Amniotic epithelial cell (primary cell): ENCODE measurements at places on chromosomes 1 and 21.

DNA sequence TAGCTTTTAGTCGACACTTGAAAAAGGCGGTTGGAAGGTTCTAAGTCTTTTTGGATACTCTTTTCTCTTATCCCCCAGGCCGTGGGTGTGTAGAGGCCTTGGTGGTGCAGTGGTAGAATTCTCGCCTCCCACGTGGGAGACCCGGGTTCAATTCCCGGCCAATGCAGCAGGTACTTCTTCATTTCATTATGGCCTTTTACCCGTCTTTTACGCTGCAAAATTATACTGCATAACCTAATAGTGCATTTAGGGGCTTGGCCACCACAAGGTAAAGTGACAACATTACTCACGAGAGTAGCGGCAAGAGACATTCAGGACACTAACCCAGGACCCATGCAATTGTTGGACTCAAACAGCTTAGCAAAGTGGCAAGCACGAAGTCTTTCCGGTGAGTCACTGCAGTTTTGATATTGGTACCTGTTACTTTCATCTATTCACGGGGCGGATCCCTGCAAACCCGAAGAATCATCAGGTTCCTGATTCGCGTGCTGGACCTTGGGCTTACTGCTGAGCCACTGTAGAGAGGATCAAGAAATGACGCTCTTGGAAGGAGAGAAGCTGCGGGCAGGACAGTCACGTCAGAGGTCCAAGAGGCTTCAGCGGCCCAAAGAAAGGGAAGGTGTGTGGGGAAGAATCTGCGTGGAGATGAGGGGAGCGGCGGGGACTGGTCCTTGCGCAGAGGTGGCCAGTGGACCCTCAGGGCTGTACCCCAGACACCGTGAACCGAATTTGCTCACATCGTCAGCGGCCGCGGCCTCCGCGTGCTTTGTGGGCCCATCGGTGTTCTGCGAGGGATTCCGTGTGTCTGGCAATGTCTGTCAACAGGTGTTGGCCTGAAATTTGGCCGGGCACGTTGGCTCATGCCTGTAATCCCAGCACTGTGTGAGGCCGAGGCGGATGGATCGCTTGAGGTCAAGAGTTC lies 12.9 kb upstream of the RNU1-4 start:
- DNase-seq, result peak; percentile 22

DNA sequence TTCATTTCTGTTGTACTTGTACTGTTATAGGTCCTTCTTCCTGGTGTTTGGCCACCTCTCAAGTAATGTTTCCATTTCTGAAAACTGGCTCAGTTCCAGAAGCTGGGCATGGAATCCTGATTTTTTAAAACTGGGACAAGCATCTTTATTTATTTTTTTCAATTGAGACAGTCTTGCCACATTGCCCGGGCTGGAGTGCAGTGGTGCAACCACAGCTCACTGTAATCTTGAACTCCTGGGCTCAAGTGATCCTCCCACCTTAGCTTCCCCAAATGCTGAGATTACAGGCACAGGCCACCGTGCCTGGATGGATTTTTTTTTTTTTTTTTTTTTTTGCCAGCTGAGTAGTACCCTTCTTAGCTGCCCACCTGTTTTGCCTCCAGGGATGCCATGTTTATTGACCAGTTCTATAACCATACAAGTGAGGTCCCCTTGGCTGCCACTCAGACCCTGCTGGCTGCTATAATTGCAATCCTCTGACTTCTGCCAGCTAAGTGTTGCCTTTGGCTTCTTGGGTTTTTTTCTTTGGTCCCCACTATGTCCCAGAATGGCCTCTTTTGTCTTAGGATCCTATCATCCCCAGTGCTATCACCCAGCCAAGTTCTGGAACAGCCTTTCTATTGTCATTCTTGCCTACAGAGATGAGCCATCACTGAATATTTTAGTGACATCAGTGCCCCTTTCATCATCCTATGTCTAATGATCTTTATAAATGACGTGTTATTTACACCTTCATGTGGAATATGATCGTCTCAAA lies 3.9 kb upstream of the DIP2A start:
- DNase-seq, result peak; percentile 19

- DNase-seq, result no peak
Measured at GRCh38 chr1:45103534-45103933, 91.5 kb downstream of the UROD start.

DNA sequence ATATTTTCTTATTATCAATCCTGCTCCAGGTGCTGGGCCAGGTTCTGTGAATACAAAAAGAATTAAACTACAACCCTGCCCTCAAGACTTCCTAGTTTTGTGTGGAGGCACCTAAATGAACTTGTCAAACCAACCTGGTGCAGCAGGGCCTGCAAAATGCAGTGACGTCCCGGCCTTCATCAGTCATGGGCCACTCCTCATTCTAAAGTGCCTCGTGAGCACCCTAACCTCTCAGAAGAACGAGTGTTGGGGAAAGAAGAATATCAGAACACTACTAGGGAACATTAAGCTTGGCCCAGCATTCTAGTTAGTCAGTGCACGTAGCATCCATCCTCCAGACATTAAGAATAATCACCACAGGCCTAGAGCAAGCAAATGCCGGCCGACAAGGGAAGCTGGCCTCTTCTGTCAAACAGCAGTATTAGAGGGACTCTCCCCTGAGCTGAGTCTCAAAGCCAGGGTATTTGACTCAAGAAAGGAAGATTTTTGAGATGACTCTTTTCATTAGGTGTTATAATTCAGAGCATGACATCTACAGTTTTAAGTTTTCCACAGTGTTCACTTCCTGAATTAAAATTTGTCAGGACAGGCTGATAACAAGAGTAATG lies 137.9 kb downstream of the SLC45A1 start:
- peak; percentile 51 for DNase-seq

DNA sequence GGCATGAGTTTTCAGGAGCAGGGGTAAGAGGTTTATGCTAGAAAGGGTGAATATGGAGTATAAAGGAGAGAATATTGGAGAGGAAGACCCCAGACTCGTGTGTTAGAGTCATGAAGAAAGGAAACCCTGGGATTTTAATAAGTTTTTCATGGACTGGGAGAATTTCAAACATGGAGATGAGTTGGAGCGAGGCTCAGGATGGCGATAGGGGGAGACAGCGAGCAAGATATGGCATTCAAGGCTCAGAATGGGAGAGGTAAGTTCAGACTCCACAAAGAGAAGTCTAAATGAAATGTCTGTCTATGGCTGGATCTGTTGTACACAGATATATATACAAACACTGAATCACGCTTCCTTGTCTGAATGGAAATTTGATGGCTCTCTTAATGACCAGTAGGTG lies 92.5 kb downstream of the LRRC40 start:
- DNase-seq, result no peak

GRCh38 chr1:7915826-7916500 lies 24.7 kb downstream of the TNFRSF9 start:
- no peak for DNase-seq

- DNase-seq, result peak; percentile 95
Measured at GRCh38 chr21:37153196-37153934, 80.3 kb downstream of the TTC3 start.

DNA sequence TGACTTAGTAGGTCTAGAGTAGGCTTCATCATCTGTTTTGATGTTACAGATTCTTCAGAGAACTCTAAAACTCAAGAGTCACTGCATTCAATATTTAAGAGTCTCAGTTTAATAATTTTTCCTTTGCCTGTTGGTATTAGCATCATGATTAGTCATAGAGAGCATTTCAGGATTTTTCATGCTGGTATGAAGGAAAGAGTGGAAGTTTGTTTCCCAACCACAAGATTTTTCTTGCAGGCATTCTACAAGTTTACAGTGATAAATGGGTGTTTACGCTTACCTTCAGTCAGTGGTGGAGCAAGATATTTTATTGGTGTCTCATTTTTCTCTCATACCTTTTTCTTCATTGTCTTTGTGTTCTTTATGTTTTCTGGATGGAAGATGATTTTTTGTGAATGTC lies 58.4 kb upstream of the MYOCOS start:
- DNase-seq, result peak; percentile 95

GRCh38 chr1:45026446-45026845 lies 14.4 kb downstream of the UROD start:
- DNase-seq, result no peak

GRCh38 chr1:93453911-93454310 lies 6.0 kb downstream of the FNBP1L start:
- no peak for DNase-seq

DNA sequence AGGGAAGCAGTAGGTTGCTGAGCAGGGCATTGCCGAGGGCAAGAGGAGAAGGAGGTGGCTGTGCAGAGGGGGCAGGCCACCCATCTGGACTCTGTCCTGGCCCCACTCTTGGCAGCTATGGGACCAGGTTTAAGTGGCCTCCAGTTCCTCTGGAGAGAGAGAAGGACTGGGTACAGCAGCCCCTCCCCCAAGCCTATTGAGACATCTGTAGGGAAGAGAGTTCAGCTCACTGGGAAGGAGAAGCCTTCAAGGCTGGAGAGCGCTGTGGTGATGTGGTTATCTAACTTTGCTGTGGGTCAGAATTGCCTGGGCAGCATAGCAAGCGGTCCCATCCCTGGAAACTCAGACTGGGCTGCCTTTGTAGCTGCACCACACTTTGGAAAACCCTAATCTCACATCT lies 93.9 kb downstream of the KCNJ15 start:
- DNase-seq, result peak; percentile 62

DNA sequence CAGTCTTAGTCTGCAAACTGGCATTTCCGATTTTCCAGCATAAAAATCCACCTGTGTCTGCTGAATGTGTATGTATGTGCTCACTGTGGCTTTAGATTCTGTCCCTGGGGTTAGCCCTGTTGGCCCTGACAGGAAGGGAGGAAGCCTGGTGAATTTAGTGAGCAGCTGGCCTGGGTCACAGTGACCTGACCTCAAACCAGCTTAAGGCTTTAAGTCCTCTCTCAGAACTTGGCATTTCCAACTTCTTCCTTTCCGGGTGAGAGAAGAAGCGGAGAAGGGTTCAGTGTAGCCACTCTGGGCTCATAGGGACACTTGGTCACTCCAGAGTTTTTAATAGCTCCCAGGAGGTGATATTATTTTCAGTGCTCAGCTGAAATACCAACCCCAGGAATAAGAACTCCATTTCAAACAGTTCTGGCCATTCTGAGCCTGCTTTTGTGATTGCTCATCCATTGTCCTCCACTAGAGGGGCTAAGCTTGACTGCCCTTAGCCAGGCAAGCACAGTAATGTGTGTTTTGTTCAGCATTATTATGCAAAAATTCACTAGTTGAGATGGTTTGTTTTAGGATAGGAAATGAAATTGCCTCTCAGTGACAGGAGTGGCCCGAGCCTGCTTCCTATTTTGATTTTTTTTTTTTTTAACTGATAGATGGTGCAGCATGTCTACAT lies 2.5 kb upstream of the OLFML3 start:
- DNase-seq, result peak; percentile 50

DNA sequence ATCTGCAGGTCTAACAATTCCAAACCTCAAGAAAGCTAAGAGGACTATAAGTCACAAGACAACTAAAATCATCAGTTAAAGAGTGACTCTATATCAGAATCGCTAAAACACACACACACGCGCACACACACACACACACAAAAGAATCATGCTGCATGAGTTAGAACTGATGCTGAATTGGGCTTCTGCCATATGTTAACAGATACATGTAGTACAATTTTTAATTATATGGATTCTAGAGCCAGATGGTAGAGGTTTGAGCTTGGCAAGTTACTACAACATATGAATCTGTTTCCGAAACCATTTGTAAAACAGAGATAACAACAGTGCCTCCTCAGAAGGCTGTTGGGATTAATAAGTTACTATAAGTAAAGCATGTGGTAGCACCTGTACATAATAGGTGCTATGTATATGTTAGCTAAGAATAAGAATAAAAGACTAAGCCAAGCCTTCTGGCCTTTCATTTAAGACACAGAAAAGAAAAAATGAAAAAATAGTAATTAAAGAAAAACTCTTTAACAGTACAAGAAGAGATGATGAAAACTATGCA lies 17.9 kb downstream of the EPRS1 start:
- DNase-seq, result no peak
